Activated CD4-positive, CD25-positive, alpha-beta regulatory T cell treated with anti-CD3 and anti-CD28 coated beads, Interleukin-2, amount 50 U/mL, for 24 hours (primary cell): ENCODE measurements at places on chromosomes 7 and 10.

DNA sequence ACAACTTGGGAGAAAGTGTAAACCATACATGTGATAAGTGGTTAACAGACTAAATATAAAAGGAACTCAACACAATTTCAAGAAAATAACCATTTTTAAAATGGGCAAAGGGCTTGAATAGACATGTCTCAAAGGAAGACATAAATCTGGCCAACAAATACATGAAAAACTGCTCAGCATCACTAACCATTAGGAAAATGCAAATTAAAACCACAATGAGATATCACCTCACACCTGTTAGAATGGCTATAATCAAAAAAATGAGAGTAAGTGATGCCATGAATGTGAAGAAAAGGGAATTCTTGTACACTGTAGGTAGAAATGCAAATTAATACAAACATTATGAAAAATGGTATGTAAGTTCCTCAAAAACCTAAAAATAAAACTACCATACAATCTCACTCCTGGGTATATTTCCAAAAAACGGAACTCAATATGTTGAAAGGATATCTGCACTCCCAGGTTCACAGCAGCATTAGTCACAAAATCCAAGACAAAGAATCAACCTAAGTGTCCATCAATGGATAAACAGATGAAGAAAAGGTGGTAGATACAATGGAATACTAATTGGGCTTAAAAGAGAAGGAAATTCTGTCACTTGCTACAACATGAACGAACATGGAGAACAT is 5.6 kb downstream of the SNX13 start:
- no peak for ATAC-seq

GRCh38 chr7:17279061-17279460 is 19.4 kb upstream of the AHR start:
- no peak for ATAC-seq

DNA sequence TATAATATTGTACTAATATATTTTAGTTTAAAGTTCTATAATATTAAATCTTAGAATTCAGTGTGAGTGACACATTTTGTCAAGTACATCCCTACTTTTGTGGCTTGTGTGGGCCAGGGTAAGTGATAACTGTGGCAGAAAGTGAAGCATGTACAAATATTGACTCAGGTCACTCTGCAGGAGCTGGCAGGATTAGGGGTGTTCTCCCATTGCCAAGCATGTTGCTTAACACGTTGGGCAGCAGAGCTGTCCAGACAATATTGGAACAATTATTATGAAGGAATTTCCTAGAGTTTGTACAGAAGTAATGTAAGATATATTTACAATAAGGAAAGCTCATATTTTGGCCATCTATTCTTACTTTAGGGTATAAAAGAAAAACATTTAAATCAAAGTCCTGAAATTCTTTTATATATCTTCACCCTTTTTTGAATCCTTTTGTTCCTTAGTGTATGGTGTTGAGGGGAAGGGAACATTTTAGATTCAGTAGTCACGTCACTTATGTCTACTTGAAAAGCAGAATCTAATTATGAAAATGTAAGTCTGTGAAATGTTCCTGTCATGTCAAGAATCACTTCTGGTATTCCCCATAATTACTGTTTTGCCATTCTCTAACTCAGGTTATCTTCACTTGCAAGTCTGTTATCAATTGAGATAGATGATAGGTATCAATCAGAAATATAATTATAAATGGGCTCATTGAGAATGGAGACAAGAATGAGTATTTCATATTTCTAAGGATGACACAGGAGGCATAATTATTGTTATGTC is 4.0 kb downstream of the HDAC9 start:
- ATAC-seq: no peak

- ATAC-seq: no peak
Measured at GRCh38 chr10:47088656-47089354, 177.6 kb downstream of the PTPN20 start.

- ATAC-seq: no peak
Measured at GRCh38 chr10:71075086-71075758, 137.1 kb upstream of the UNC5B start.

- peak; percentile 27 for ATAC-seq
Measured at GRCh38 chr7:124765401-124766352, at the start of gene GPR37. Gene GPR37, minus strand, starts transcription at chr7:124765792. Its CDS starts 816 bp downstream, at chr7:124764976.

GRCh38 chr10:43249151-43249961 is 17.5 kb downstream of the RASGEF1A start:
- no peak for ATAC-seq

- no peak for ATAC-seq
Measured at GRCh38 chr10:23968301-23968700, 240.6 kb upstream of the KIAA1217 start.

- ATAC-seq: no peak
Measured at GRCh38 chr7:48244864-48245271, 73.6 kb downstream of the ABCA13 start.

GRCh38 chr10:114481055-114481454 is 76.8 kb upstream of the AFAP1L2 start:
- no peak for ATAC-seq

DNA sequence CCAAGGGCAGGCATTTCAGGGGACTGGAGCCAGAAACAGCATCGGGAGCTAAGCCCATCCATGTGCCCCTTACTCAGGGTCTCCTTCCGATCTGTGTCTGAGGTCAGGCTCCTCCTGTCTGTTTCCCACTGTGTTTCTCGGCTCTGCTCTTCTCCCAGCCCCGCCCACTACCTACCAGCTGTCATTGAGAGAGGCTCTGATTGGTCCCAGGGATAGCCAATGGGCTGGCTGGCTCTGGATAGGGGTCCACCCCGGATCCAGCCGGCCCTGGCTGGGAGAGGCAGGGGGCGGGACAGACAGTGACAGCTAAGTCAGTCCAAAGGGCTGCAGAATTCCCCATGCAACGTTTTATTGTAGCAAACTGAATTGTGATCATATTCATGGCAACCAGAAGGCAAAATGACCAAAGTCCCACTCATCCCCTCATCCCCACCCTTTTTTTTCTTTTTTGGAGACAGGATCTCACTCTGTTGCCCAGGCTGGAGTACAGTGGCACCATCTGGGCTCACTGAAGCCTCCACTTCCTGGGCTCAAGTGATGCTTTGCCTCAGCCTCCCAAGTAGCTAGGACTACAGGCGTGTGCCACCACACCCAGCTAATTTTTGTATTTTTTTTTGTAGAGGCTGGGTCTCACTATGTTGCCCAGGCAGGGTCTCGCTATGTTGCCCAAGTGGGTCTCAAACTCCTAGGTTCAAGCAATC is 76.3 kb downstream of the CLIP2 start:
- ATAC-seq: no peak

DNA sequence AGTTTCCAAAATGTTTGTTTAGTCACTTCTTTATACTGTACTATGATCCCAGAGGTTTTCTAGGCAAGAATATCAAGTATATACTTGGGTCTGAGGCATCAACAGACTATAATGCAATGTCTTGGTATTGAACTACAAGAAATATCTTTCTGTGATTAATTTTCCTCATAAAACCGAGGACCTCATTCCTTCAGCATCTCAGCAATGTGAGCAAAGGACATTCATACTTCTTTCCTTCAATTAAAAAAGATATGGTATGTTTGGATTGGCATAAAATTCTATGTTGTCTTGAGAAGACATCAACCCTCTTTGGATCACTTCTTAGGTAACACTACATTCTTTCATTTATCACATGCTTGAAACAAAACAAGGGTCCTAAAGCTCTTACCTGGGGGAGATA is 524.5 kb downstream of the PHTF2 start:
- ATAC-seq: no peak

DNA sequence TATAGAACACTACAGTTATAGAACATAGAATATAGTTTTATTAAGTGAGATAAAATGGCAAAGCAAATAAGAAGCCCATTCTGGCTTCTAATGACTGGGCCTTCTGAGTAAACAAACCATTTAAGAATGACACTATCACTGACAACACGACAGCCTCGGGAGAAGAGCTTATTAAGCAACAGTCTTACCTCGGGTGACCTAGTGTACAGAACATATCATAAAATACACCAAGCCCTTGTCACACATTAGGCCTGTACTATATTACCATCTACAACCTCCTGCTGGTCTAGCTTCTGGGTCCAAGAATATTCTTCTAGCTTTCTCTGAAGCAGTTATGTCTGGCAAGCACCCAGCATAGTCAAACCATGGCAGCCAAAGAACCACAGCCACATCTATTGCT is 32.0 kb downstream of the CCDC186 start:
- no peak for ATAC-seq

GRCh38 chr10:33336582-33337325 is 2.3 kb upstream of the NRP1 start:
- ATAC-seq: no peak

DNA sequence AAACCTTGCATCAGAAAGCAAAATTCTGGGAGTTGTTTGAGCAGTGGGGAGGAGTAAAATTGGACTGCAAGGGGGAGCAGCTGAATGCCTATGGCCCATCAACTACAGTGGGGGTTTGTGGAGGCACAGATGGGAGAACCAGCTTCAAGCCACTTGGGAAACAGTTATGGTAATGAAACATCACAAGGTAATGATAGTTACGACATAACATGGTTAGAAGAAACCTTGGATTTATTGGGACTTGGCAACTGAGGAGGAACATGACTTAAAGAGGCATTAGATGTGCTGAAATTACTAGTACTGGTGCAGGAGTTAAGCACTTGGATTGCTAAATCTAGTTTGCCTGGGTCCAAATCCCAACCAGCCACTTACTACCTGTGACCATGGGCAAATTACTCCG is 868.4 kb downstream of the KCNMA1 start:
- no peak for ATAC-seq

GRCh38 chr10:33674491-33674890 is 340.0 kb upstream of the NRP1 start:
- ATAC-seq: no peak

- ATAC-seq: peak; percentile 80
Measured at GRCh38 chr7:50156163-50156562, 63.1 kb upstream of the ZPBP start.

GRCh38 chr7:73340514-73340913 is 12.6 kb downstream of the FKBP6 start:
- ATAC-seq: no peak

GRCh38 chr7:26278770-26279169 is 12.9 kb upstream of the SNX10 start:
- ATAC-seq: peak; percentile 45

DNA sequence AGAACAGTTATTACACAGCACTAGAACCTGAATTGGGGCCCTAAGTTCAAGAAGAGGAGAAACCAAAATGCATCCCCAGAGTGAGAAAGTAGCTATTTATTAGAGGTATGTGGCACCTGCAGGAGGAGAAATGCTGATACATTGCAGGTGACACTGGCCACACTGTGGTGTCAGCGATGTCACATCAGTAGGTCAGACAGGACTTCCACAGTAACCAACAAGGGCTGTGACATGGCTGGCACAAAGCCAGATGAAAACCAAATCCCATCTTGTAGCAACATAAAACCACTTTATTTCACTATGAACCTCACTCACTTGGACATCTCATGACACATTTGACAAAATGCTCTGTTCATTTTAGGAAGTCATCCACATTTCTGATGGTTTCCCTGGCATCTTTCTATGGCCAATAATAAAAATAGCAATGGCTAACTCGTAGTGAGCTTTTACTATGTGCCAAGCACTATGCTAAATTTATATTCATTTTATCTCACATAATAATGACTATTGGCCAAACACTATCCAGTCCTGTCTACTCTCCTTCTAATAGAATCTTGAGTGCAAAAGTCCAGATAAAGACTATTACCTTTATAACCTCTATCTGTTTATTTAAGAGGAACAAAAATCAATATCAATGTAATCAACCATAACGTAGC is 154.2 kb downstream of the TSPAN12 start:
- no peak for ATAC-seq

GRCh38 chr7:143931739-143932138 is 3.3 kb upstream of the OR2F2 start:
- no peak for ATAC-seq

DNA sequence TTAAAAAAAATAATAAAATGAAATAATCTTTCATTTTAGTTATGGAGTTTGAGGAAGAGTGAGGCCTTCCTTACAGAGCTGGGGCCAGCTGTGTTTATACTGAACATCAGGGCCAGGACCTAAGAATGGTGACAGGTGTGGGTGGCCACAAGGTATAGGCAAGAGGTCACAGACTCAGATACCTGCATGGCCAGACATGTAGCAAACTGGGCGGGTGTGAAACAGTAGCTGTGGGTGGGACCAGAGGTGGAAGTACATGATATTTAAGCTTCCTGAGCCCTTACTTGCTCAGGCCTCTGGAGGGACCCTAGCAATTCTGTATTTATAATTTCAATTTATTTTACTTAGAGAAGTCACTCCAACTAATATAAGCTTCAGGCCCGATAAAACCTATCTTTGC is 27.7 kb upstream of the CAMK1D start:
- no peak for ATAC-seq

- no peak for ATAC-seq
Measured at GRCh38 chr10:93553482-93554315, 12.8 kb upstream of the FFAR4 start.

DNA sequence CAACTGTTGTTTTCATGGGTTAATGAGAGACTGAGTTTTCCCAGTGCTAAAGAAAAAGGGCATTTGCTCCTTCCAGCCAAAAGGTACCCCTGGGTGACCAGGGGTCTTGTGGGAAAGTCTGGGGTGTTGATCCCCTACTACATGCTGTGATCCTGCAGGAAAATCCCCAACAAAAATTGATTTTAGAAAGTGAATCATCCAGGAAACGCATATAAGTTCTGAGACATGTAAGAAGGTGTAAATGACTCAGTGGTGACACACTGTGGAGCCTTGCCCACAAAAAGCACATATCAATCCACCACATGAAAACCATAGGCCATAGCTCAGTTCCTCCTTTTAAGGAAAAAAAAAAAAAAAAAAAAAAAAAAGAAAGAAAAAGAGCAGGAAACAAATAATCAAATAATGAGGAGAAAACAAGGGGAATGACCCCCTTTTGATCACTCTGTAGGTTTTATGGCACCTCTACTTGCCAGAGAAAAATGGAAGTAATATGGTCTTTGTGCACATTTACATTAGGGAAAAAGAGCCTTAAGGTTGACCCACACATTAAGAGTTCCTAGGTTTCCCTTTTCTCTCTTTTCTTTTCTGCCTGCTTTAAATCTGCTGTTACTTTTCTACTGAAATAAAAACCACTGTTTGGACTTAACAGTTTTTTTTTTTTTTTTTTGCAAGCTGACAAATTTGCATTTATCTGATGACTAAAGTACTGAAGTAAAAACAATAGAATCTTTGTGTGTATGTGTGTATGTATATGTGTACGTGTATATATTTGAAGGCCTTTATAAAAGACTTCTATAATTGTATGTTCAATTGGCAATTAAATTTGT is 386.0 kb downstream of the KIF20B start:
- peak; percentile 71 for ATAC-seq

- peak; percentile 96 for ATAC-seq
Measured at GRCh38 chr7:24898691-24899090, 81.3 kb downstream of the OSBPL3 start.
